ENCODE measurements at places on chromosomes 12 and 14. TPM values are rescaled to one million over a fixed set of nuclear protein-coding genes. Genes with fewer than 3 reads are reported as not detected.
A peak's percentile ranks its signal among the peaks of the same experiment; 100 is the strongest.

OAS1 gene
- 14.2 TPM for total RNA-seq

HOTAIR gene
- total RNA-seq: not detected

KCNJ8 gene
- total RNA-seq: not detected

PNMA1 gene
- 25.3 TPM for total RNA-seq

- peak; percentile 24 for DNase-seq
These were observed 15.3 kb downstream of the LARP4 start for GRCh38 chr12:50415899-50416479.

DNA sequence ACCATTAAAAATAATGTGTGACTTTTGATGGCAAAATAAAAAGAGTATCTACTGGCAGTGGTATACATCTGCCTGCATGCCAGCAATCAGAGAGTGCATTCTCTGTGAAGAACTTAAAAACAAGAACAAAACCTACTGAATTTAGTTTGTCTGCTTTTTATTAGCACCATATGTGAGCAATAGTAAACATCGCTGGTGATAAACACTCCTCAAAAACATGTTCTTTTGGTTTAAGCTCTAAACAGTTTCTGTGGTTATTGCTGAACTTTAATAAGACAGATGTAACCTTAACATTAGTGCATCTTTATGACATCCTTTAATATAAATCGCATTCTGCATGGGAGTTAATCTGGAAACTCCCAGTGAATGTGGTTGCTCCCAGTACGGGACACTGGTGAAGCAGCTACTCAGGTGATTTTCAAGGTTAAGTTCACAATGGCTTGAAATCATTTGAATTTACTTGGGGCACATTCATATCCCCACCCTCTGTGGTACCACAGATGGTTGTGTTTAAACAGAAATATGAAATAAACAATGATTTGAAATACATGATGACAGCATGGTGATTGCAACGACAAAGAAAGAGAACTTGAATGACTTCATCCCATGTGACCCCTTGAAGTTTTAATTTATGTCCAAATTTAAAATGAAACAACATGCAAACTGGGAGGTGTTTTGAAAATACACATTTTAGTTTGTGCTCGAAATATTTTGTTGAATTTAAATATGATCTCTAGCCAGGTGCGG is 285.9 kb downstream of the FOXN3 start:
- DNase-seq: no peak

GRCh38 chr12:20220339-20220738 is 148.0 kb upstream of the PDE3A start:
- DNase-seq: no peak

- no peak for DNase-seq
These were observed 24.6 kb downstream of the TPCN1 start for GRCh38 chr12:113245695-113246477.
